ENCODE measurements at places on chromosomes 13 and 19.

- no peak for DNase-seq
Measured at GRCh38 chr19:55635334-55635717, 5.5 kb upstream of the ZNF580 start.

DNA sequence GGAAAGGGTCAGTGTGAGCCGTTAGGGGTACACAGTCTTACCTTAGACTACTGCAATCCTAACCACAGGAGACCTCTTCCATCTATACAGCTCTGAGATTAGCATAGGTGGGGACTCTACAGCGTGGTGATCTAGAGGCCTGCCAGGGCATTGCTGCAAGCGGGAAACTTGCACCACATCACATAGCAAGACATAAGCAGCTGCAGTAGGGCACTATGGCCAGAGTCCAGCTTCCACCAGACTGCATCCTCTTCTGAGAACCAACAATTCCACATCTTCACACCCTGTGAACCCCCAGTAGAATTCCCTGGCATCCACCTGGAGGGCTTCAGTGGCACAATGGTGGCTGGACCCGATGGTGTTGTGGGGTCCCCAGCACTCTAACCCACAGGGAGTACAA, 1564.3 kb upstream of the PRR20A start:
- no peak for DNase-seq

DNA sequence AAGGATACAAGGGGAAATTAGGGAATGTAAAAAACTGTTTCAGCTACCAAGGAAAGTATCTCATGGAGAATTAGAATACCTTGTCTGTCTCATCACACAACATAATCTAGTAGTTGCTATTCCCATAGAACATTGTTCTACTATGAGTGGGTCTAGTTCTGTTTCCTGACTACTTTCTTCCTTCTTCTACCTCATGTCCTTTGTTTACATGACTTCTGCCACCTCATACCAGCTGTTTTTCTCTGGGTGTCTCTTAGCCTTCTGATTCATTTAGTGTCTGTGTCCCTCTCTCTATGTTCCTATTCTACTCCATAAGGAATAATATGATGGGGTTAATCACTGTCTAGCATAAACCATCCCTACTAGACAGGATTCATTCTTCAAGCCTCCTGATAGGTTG, 887.3 kb downstream of the DIAPH3 start:
- no peak for DNase-seq

DNA sequence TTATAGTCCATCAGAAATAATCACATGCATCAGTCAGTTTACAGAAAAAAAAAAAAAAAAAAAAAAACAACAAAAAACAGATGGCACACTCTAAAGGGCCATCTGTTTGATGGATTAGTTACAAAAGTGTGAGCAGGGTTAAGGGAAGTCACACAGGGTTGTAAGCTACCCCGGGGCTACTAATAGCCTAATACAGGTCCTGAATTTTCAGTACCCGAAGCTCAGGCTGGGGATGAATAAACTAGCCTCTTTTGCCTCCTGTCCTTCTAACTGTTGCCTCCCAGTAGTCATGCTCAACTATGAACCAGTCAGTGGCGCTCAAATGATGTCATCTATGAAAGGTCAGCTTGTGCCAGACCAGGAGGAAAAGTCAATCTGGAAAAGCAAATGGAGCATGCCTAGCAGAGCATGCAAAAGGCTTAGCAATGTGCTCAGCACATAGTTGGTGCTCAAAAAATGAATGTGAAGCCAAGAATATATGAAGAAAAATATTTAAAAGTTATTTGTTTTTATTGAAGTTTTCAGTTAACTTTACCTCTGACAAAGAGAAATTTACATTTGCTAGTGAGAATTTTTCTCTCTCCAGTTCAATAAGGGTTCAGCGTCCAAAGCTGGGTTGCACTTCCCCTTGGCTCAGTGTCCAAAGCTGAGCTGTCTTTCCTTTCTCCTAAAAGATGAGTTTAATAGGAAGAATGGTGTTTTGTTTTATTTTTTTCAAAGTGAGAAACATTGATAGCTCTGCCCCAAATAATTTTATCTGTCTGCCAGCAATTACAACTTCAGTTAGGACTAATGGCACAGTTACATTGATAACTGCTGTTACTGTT, 30.8 kb upstream of the LRCH1 start:
- DNase-seq: no peak

All from T-helper 2 cell (primary cell).